ENCODE measurements at places on chromosomes 3 and 15.

DNA sequence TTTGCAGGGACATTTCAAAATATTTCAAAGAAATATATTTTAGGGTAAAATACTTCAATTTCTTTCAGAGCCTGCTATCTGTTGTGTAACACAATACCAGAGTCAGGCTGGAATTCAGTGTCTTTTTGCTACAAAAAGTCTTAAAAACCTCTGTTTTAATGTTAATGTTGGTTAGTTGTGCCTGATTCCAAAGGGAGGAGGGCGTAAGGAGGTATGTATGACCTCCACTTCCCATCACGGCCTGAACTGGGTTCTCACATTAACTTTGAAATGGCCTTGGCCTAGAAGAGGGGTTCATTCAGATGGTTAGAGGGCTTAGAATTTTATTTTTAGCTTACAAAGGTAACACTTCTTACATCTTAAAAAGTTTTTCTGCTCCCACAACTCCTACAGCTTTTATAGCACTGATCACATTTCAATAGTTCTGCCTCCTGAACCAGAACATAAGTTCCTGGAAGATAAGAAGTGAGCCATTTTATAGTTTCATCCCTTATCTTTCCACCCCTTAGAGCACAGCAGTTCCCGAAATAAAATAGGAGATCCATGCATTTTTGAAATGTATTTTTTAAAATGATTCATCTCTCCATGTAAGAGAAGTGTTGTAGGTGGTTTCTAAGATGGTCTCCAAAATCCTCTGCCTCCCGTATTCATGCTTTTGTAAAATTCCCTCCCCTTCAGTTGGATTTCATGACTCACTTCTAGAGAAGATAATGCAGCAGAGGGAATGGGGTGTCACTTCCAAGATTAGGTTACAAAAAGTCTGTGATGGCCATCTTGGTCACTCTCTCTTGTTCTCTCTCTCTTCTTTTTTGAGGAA, 543.1 kb upstream of the NECTIN3 start:
- DNase-seq: no peak

DNA sequence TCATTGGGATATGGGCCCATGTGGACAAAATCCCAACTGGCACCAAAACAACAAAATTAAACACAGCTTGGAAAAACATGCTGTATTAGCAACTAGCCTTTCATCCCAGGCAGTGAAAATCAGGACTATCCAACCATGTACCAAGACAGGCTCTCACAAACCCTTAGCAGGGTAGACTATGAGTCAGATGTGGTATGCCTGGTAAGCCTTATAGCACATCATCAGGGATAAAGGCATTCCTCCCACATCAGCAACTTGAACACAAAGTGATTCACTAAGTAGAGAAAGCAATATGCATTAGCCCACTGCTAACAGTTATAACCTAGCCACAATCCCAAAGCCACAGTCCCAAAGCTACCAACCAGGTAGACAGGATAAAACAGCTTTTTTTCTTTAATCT, 8.0 kb downstream of the CEP152 start:
- no peak for DNase-seq

DNA sequence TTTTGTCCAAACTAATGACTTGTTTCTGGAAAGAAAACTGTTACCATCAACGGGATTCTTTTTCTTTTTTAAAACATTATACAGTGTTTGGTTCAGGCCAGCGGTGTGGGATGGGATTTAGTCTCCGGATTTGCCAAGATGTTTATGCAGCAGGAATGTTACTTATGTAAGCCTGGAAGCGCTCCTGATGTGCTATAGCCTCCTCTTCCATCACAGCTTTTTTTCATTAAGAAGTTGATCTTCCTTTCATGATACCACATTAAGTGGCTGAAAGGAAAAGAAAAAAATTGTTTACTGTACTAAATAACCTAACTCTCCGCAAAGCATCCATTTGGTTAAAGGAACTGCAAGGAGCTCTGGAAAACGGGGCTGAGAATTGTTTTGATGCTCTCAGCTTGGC, 120.5 kb upstream of the ALDH1A3 start:
- DNase-seq: no peak

GRCh38 chr3:77320514-77320913, 280.6 kb downstream of the ROBO2 start:
- DNase-seq: no peak

DNA sequence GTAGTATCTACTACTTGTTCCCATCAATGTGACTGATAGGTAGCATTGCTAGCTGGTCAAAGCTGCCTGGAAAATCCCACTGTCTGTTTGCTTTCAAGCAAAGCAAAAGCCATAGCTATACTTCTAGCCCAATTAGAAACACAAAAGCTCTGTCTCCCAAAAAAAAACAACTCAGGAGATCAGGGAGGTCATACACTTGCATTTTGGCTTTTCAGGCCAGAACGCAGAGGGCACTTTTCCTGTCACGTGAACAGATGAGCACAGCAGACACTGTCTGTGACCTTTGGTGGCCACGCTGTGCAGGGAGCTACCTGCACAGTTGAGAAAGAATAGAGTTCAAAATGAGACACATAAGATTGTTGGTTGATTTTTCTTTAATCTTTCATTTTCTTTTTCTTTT, 441.7 kb upstream of the PDZRN3 start:
- DNase-seq: no peak

Data from NCI-H345 (cell line).